Stimulated activated CD4-positive, alpha-beta T cell treated with anti-CD3 and anti-CD28 coated beads, Interleukin-1b, Interleukin-23, amount 100 ng/mL, for 1 hour (primary cell): ENCODE measurements at places on chromosomes 4 and X.

DNA sequence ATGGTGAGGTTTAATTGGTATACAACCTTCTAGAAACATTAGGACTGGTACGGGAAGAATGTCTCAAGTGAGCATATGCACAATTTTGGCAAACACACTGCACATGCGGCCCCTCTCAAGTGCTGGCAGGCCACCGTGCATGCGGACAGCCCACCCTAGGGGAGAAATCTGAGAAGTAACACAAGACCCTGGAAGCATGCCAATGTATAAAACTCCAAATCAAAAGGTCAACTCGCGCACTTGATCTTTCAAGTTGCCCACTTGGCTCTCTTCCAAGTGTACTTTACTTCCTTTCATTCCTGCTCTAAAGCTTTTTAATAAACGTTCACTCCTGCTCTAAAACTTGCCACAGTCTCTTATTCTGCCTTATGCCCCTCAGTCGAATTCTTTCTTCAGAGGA lies 488.3 kb downstream of the CFAP47 start:
- no peak for DNase-seq

- DNase-seq, result no peak
Measured at GRCh38 chrX:73851014-73852009, 288.3 kb downstream of the CHIC1 start.

GRCh38 chrX:14027036-14027435 lies 2.7 kb downstream of the GEMIN8 start:
- DNase-seq, result no peak

GRCh38 chr4:79913581-79913980 lies 159.4 kb downstream of the ANTXR2 start:
- no peak for DNase-seq

DNA sequence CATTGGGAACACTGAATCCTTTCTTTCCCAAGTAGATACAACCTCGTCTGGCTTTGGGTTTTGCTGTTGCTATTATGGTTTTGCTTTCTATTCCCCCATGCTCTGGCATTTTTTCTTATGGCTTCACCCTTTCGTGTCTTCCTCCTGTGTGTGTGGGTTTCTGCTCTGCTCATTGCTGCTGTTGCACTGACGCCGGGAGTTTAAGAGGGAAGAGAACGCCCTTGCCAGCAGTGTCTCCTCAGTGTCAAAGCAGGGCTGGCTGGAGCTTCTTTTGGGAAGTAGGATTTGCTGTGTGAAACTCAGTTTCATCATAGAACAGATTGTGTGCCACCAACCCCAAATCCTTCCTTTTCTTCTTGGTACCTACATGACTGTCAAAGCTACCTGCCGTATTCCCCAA lies 63.7 kb downstream of the CLDN22 start:
- no peak for DNase-seq

GRCh38 chr4:146349306-146349705 lies 135.0 kb downstream of the REELD1 start:
- DNase-seq, result no peak

GRCh38 chrX:53265771-53266574 lies 15.4 kb downstream of the IQSEC2 start:
- no peak for DNase-seq

GRCh38 chrX:155009994-155010472 lies 12.5 kb downstream of the F8 start:
- no peak for DNase-seq

GRCh38 chr4:37803348-37803973 lies 23.0 kb upstream of the PGM2 start:
- no peak for DNase-seq

- no peak for DNase-seq
Measured at GRCh38 chr4:48315728-48316630, 25.4 kb upstream of the SLAIN2 start.

GRCh38 chr4:71765821-71766383 lies 18.0 kb downstream of the GC start:
- DNase-seq, result no peak

DNA sequence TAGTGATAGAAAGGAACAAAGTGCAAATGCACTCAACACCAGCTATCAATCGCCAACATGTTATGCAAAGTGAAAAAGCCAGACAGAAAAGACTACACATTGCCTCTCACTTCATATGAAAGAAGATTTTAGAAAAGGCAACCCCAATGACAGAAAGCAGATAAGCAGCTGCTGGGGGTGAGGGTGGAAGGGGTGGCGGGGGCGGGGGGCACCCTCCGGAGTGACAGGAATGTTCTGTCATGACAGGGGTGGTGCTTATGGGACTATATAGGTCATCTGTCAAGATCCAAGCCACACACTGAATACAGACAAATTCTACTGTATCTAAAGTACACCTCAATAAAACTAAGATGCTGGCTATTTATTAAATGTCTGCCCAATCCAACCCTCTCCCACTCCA lies 10.7 kb downstream of the WDR1 start:
- DNase-seq, result no peak

- no peak for DNase-seq
Measured at GRCh38 chr4:74638689-74639088, 155.6 kb downstream of the BTC start.

- DNase-seq, result no peak
Measured at GRCh38 chr4:53861856-53862610, 202.4 kb downstream of the CHIC2 start.

DNA sequence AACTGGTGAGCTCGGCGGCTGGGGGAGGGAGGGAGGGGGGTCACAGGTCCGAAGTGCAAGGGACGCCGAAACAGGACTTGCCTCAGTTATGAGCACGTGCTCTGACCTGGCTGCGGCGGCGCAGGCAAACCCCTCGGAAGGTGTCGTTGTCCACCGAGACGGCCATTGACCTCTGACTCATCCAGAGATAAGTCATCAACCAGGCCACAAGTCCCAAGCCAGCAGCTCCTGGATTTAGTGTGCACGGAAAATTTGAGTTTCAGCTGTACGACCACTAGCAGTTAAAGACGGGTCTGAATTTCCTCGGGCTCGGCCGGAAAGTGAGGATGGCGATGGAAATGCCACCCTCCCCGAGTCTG lies 674 bp downstream of the SH3D19 start:
- no peak for DNase-seq

DNA sequence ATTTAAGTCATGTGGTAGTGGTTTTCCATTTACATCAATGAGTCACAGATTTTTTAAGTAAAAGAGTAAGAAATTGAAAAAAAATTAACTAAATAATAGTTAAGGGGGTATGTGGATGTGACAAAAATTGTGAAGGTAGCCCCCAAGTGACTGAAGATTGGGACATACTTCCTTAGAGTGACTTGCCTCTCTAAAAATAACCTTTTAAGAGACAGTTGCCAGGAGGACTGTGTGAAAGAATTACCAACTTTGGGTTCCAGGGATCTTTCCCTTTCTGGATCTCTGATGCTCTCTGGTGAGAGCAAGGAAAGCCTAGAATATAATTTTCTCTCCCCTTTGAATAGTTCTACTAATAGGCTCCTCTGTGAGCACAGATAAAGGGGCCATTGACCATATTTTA lies 42.7 kb downstream of the NHSL2 start:
- no peak for DNase-seq

- DNase-seq, result no peak
Measured at GRCh38 chrX:10988653-10989052, 122.5 kb upstream of the HCCS start.

DNA sequence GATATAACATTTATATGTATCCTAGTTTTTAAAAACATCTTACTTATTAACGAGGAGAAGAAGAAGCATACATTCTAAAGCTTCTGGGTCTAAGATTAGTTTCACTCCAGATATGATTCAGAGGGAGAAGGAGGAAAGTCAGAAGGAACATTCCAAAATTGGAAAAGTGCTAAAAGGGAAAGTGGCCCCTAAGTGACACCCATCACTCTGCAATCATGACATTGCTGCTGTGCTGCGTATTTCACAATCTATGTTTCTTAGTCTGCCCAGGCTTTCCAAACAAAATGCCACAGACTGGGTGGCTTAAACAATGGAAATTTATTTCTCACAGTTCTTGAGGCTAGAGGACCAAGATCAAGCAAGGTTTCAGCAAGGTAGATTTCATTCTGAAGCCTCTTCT lies 72.5 kb upstream of the ATOH1 start:
- DNase-seq, result no peak

GRCh38 chr4:184032091-184032490 lies 127.0 kb downstream of the STOX2 start:
- no peak for DNase-seq

GRCh38 chr4:145921231-145921630 lies 17.4 kb downstream of the ZNF827 start:
- no peak for DNase-seq

DNA sequence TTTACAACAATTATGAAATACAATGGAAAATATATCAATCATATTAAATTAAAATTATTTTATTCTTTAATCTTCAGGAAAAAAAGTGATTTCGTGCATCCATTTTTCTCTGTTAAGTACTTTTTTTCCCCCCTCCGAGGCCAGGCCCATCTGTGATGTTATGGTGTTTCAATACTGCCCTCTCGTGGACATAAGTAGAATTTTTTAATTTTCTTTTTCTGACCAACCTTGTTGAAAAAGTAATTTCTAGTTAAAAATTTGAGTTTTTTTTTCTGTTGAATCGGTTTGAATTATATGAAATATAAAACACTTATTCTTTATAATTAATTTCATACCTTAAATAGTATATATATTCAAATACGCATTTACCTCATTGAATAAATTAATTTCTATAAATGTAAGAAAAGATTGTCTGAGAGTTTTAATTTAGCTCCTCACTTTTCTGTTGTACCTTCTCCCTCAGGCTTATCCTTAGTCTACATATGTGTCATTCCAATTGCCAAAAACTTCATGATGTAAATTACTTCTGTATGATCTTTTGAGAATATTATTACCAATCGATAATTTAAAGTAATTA lies 175.8 kb upstream of the TECRL start:
- DNase-seq, result no peak

GRCh38 chr4:7415927-7416686 lies 18.6 kb downstream of the PSAPL1 start:
- no peak for DNase-seq

GRCh38 chr4:77566148-77566547 lies 39.5 kb upstream of the CXCL13 start:
- DNase-seq, result no peak
